Amniotic epithelial cell (primary cell): ENCODE measurements at places on chromosomes 6 and 20.

DNA sequence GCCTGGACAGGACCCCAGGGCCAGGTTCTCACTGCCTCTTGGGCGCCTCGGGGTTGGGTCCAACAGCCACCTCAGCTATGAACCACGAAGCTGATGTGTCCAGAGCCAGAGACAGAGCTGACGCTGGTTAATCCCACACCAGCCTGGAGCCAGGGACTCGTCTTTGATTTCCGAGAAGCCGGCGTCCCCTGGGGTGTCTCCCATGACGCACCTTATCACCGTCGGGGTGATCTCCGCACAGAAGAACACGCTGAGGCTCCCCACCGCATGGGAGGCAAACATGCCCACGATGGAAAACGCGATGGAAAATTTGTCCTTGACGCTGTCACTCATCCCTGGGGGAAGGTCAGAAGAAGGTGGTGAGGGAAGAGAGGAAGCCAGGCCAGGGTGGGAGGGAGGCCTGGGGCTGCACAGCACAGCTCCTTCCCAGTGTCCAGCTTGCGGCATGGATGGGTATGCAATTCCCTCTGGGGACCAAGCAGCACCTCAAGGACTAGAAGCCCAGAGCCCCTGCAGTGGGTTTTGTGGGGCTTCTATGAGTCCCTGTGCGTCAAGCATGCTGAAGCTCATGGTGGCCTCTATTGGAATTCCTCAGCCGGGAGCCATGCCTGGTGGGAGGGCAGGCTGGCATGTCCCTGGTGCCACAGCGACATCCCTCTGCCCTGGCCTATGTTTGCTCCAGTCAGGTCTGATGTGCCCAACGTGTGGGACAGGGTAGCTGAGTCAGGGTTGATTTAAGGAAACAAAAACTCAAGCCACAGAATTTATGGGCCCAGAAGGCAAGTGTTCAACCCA is 25.1 kb downstream of the PSMG4 start:
- DNase-seq = no peak

DNA sequence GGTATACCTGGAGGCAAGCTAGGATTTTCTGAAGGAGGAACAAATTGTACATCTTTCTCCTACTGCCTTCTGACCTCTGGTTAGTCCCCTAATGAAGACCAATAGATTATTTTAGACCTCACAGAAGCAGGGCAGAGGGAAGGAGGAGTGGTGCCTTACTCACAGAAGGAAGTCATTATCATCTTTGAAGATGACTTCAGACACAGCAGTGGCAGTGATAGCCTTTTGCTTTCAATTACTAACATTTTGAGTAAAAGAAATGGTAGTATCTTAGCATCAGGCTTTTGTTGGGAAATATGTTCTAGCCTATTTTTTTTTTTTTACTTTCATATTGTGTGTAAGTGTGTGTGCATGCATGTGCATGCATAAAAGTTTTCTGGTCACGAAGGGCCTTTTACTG is 164.2 kb upstream of the PLN start:
- no peak for DNase-seq

GRCh38 chr6:55524441-55524840 is 54.6 kb downstream of the HMGCLL1 start:
- no peak for DNase-seq

GRCh38 chr6:35047265-35048011 is 93.7 kb downstream of the TCP11 start:
- peak; percentile 70 for DNase-seq

GRCh38 chr6:109282756-109283155 is 99.5 kb downstream of the CD164 start:
- DNase-seq = no peak

- DNase-seq = no peak
Observed at GRCh38 chr6:40740518-40740917, 153.4 kb upstream of the LRFN2 start.

GRCh38 chr20:49859807-49860206 is 47.2 kb downstream of the SLC9A8 start:
- no peak for DNase-seq

DNA sequence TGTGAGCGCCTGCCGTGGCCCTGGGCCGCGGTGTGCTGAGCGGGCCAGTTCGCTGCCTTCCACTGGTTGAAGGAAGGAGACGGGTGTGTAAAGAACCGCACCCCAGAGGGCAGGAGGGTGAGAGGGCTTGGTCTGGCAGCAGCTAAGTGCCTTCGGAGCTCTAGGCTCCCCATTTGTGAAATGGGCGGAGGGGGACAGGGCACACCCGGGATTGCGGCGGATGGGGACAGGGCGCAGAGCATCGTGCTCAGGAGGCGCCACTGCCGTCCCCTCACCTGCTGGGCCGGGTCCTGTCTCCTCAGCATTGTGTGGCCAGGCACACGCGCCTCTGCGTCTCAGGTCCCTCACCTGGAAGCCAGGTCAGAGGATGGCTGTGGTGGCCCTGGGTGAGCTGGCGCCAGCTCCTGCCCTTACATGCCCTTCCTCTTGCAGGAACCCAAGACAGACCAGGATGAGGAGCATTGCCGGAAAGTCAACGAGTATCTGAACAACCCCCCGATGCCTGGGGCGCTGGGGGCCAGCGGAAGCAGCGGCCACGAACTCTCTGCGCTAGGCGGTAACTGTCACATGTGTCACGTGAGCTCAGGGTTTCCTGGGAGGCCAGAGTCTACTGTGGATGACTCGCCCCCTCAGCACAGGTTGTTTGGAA is 3.1 kb downstream of the ADRM1 start:
- DNase-seq = no peak
